Breast epithelium (tissue), 4 donors: ENCODE measurements at places on chromosomes 11 and 22.
A peak's percentile ranks its signal among the peaks of the same experiment; 100 is the strongest.

DNA sequence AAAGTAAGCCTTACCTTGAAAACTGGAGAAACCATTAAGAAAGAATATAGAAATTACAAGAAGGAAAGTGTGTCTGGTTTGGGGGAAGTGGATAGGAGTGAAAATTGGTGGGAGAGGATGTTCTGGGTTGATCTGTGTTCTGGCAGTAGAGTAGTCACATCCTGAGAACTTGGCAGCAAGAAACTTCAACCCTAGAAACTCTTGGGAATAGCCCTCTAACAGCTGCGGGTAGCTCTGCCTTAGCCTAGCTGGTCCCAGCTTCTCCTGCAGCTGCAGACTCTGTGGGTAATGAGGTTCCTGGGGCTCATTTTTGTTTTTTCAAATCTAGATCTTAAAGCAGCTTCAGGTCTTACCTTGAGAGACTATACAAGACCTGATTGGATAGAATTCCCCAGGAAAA is 24.2 kb upstream of the OR6X1 start:
- no peak for DNase-seq

GRCh38 chr11:125447721-125448120 is 48.3 kb downstream of the FEZ1 start:
- DNase-seq: no peak

DNA sequence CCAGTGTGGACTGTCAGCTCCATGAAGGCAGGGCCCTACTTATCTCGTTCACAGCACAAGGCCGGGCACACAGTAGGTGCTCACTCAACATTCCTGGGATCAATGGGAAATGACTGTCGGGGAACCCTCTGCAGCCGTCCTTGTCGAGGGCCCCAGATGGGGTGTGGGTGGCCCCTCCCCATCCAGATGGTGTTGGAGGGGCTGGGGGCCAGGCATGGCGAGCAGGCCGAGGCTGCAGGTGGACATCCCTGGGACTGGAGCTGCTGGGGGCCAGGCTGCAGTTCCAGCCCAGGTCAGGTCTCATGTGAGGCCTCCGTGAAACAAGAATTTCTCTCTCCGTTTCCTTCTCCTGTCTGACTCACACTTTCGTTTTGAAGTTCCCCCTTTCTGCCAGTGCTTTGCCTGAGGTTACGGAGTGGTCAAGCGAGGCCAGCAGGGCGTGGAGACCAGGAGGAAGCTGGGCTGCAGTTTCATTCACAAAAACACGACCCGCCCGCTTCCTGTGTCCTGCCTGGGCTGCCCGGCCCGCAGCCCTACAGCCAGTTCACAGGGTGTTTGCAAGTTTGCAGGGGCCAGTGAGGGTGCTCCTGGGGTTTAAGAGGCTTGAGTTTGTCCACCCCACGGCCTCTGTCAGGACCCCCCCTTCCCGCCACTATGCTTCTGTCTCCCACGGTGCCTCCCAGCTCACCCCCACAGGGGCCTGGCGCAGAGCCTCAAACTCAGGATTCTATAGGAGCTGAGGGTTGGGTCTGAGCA is 4.5 kb downstream of the MYEOV start:
- DNase-seq: peak; percentile 70

- DNase-seq: no peak
Observed at GRCh38 chr22:24023204-24023789, 12.2 kb downstream of the CABIN1 start.

DNA sequence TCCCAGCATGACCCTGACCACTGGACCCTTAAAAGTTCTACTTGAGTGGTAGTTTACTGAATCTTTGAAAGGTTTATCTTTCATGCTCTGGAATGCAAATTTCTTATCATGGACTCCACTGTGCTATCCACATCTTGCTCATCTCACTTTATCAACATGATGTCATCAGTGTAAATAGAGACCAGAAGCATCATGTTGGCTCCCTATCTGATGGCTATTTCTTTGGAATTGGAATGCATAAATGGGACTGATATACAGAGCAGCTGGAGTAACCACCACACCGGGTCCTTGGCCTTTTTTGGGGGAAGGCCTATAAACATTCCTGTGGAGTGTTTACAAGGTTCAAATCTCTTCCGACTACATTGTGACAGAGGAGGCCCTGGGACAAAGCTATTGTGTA is 74.1 kb upstream of the CEP126 start:
- no peak for DNase-seq

DNA sequence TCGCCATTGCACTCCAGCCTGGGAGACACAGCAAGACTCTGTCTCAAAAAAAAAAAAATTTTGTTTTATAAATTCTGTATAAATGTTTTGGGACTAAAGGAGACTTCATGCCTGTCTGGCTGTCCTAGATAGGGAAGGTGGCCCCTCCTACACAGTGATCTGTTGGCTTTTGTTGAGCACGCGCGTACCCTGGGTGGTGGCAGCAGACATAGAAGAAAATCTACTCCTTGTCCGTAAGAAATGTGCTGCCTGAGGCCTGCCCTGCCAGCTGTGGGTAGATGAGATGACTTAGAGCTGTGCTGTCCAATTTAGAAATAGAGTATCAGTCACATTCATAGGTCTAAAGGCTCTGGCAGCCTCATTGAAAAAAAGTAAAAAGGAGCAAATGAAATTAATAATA is 37.0 kb downstream of the AP2A2 start:
- DNase-seq: no peak

GRCh38 chr22:39910876-39911613 is 10.2 kb downstream of the GRAP2 start:
- DNase-seq: no peak

DNA sequence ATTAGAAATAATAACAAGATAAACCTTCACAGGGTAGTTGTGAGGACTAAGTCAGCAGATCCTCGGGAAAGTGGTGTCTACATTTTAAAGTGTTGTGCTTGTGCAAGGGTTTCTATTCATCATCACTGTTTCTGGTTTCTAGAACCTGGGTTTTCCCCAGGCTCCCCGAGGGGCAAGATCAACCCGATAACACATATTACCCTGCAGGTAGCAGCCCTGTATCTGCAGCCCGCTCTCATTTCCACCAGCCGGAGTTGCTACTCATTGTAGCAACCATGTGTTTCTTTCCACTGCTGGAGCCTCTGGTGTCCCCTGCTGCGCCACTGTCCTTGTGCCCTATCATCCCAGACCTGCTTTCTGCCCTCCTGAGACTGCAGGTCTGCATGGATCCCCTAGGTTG is 67.0 kb downstream of the MIAT start:
- no peak for DNase-seq

DNA sequence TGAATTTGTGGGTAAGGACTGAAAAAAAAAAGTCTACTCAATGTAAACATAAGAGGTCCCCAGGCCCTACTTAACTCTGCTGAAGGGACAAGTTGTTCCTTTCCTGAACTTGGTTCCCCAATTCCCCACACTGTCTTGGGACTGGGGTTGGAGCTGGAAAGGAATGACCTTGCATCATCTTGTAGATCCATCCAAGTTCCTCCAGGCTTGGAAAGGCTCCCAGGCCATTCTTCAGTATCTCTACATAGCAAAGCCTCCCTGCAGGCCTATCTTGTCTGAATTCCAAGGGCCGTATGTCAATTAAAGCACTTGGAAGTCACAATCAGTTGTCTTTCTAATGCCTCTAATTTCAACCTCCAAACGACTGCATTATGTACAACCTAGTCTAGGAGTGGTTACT is 361.2 kb downstream of the TMEM135 start:
- peak; percentile 22 for DNase-seq

DNA sequence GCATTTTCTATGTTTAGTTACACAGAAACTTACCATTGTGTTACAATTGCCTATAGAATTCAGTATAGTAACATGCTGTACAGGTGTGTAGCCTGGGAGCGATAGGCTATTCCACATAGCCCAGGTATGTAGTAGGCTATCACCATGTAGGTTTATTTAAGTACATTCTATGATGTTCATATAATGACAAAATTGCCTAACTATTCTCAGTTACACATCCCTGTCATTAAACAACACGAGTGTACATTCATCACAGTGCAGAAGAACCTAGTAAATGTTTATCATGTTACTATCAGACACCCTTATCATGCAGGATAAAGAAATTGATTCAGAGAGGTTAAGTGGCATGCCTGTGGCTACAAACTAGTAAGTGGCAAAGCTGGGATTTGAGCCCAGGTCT is 28.4 kb upstream of the BMAL1 start:
- DNase-seq: no peak
